A549 treated with GW870086 at 1 μM for 4 hours (cell line): ENCODE measurements at places on chromosomes 3 and 15. TPM values are rescaled to one million over a fixed set of nuclear protein-coding genes. Genes with fewer than 3 reads are reported as not detected.

CELSR3 gene
- total RNA-seq: 3.1 to 4.8 TPM (median 4.0 TPM) in 5 replicates

GOLGA6L1 gene
- 0.05 TPM in 1 of 5 replicates, not detected in the others for total RNA-seq

SPTBN5 gene
- 0.10 to 0.36 TPM (median 0.16 TPM) in 5 replicates for total RNA-seq

REC114 gene
- not detected in 5 replicates for total RNA-seq

ATP13A5 gene
- not detected in 5 replicates for total RNA-seq

LPCAT4 gene
- 47.2 to 62.6 TPM (median 59.1 TPM) in 5 replicates for total RNA-seq

GCNT3 gene
- total RNA-seq: 152 to 158 TPM (median 154 TPM) in 5 replicates

STARD9 gene
- total RNA-seq: 1.6 to 2.0 TPM (median 1.7 TPM) in 5 replicates

GRM7 gene
- total RNA-seq: not detected in 5 replicates

GUCA1C gene
- not detected in 5 replicates for total RNA-seq

MAN2A2 gene
- 21.5 to 31.1 TPM (median 29.2 TPM) in 5 replicates for total RNA-seq

GOLGA8H gene
- total RNA-seq: 1.6 to 3.1 TPM (median 2.7 TPM) in 5 replicates

IQCF5 gene
- not detected in 5 replicates for total RNA-seq

GATA2 gene
- 4.1 to 5.5 TPM (median 5.3 TPM) in 5 replicates for total RNA-seq

CLDND1 gene
- 46.0 to 68.6 TPM (median 61.1 TPM) in 5 replicates for total RNA-seq

BTBD1 gene
- total RNA-seq: 43.5 to 63.4 TPM (median 57.0 TPM) in 5 replicates

MAP2K1 gene
- total RNA-seq: 69.5 to 120 TPM (median 116 TPM) in 5 replicates

GOLGA8G gene
- not detected in 5 replicates for total RNA-seq

CCDC51 gene
- 25.3 to 29.7 TPM (median 26.2 TPM) in 5 replicates for total RNA-seq

KLHL6 gene
- 0.02 TPM in 1 of 5 replicates, not detected in the others for total RNA-seq

CX3CR1 gene
- 0.03 to 0.08 TPM (median 0.05 TPM) in 3 of 5 replicates, not detected in the others for total RNA-seq

CHRM5 gene
- 0.06 TPM in 1 of 5 replicates, not detected in the others for total RNA-seq

SLC28A1 gene
- not detected in 5 replicates for total RNA-seq

IL17RB gene
- 0.71 to 1.2 TPM (median 0.96 TPM) in 5 replicates for total RNA-seq
